ENCODE measurements at places on chromosomes 16 and 17.

DNA sequence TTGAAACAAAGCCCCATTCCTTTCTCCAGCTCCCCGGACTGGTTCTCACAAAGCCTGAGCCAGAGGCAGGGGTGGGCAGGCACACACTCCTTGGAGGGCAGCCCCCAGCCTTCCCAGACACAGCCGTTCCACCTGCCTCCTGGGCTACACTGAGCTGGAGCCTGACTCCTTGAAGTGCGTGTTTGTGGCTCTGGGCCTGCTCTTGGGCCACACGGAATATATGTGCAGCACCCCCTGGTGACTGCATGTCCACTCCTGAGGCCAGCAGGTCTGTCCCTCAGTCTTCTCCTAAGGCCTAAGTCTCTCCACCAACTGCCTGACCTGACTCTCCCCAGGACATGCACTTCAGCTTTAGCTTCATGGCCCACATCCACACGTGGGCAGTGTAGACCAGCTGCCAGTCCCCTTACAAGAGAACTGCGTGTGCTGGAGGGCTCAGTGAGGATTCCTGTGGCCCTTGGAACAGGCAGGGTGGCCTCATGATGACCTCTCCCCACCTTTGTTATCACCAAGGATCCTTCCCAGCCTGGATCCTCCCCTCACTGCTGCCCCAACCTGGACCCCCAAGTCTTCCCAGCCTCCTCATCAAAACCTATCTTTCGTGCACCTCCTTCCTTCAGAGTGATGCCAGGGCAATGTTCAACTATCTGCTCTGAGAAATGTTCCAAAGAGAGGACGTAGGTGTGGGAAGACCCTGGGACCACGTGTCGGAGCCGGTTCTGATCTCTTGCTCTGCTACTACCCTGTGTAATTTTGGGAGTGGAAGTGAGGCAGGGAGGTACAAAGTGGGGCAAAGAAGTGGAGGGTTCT, 12.4 kb upstream of the SLC6A2 start:
- DNase-seq, result peak; percentile 6

- no peak for DNase-seq
Observed at GRCh38 chr16:83842291-83842690, 34.5 kb downstream of the HSBP1 start.

DNA sequence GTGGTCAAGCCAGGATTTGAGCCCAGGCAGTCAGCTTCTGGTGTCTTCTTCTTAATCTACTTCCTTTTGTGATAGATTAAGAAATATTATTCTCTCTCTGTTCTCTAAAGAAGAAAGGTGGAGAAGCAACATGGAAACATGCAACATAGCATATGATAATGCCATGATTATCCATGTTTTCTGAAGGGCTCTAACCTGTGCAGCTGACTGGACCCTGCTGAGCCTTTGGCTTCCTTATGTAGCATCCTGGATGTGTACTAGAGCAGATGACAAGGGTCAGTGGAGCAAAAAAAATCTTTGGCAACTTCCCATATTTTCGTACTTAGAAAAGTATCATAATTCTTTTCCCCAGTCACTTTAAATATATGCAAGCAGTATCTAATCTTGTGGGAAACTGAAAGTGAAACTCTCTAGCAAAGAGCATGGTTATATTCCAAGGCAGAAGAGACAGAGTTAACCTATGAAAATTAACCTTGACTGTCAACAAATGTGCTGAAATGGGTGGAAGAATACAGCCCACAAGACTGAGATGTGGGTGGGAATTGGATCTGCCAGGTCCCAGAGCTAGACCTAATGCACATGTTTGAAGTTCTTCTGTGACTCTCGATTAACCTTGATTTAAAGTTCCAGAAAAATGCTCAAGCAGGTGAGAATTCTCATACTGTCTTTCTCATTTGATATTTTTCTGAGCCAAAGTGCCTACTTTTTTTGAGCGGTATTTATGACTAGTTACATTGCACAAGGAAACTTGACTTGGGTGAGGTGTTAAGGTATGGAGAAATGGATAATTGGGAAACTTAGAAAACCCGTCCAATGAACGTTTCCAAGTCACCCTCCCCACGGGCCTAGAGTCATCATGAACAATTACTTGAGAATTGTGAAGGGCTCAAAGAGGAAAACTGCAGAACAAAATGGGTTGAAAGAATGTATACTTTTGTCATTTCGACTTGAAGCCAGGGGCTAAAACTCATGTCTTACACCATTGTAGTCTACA, 248.6 kb downstream of the FTO start:
- peak; percentile 25 for DNase-seq

DNA sequence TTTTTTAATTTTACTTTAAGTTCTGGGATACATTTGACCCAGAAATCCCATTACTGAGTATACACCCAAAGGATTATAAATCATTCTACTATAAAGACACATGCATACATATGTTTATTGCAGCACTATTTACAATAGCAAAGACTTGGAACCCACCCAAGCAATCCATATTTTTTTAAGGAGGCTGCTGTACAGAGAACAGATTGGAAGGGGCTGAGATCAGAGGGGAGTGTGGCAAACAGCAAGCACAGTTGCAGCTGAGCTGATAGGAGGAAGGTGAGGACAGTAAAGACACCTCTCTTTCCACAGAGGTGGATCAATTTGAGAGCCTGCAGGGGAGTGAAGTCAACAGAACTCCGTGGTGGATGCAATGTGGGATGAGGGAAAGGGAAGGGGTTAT, 10.2 kb upstream of the TMEM238L start:
- DNase-seq, result no peak

DNA sequence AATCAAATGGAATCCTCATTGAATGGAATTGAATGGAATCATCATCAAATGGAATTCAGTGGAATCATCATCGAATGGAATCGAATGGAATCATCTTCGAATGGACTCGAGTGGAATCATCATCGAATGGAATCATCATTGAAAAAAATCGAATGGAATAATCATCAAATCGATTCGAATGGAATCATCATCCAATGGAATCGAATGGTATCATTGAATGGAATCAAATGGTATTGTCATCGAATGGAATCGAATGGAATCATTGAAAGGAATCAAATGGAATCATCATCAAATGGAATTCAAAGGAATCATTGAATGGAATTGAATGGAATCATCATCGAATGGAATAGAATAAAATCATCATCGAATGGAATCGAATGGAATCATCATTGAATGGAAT, 619.3 kb downstream of the TP53TG3F start:
- no peak for DNase-seq

GRCh38 chr17:79840269-79840988, 1.2 kb upstream of the CBX4 start:
- peak; percentile 57 for DNase-seq

DNA sequence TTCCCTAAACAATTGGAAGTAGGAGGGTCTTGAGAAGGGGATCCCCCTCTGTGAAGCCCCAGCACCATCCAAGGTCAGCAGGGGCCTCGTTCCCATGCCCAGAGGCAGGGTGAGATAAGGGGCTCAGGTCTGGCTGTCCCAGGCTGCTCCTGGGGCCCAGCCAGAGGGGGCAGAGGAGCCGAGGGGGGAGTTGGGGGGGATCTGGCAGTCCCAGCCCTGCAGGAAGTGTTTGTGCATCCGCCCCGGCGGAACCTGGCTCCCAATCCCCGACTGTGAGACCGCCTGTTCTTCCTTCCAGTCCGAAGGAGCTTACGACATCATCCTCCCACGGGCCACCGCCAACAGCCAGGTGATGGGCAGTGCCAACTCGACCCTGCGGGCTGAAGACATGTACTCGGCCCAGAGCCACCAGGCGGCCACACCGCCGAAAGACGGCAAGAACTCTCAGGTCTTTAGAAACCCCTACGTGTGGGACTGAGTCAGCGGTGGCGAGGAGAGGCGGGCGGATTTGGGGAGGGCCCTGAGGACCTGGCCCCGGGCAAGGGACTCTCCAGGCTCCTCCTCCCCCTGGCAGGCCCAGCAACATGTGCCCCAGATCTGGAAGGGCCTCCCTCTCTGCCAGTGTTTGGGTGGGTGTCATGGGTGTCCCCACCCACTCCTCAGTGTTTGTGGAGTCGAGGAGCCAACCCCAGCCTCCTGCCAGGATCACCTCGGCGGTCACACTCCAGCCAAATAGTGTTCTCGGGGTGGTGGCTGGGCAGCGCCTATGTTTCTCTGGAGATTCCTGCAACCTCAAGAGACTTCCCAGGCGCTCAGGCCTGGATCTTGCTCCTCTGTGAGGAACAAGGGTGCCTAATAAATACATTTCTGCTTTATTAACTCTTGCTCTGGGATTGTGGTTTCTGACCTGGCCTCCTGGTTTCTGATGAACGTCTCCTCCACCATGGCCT, 14.9 kb downstream of the GPRC5C start:
- no peak for DNase-seq

GRCh38 chr16:58755989-58756649, 22.0 kb upstream of the GOT2 start:
- peak; percentile 62 for DNase-seq

DNA sequence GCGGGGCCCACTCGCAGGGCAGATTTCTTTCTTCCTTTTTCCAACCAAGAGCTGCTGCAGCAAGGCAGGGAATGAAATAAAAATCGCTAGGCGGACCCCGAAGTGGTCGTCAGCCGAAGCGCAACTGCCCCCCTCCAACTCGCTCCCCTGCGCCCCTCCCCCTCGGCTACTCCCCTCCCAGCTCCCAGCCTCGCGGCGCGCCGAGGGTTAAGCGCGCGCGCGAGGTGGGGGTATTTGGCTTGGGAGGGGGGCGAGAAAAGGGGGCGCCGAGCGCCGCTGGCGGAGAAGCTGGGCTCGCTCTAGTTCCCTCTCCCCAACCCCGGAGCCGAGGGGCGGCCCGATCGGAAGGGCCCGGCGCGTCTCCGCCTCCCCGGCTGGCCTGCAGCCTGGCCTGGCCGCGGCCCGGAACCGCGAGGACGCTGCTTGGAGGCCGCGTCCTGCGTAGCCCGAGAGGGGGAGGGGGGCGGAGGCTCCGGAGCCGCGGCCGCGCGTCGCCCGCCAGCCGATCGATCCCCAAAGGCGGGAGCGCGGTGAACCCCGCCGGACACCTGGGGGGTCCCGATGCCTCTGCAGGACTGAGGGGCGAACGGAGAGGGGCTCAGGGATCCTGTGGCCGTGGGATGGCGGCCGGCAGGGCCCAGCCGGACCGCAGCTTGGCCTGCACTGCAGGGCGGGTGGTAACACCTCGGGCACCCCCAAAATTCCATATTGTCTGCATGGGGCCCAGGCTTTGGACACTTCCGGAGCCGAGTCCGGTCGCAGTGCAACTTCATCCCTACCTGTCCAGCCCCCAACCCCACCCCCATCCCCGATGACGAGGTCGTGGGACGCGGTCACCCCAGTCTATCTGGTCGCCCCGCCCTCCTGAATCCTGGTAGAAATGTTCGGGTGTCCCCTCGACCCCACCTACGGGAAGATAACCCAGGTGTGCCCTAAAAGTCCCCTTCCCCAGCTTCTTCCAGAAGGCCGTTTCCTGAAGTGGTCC, 4.9 kb upstream of the CBX4 start:
- DNase-seq, result peak; percentile 55

- DNase-seq, result no peak
Observed at GRCh38 chr17:42918902-42919521, 18.4 kb downstream of the G6PC1 start.

Measured in fibroblast of upper back skin (primary cell).